ENCODE measurements at places on chromosomes 11 and 22. TPM values are rescaled to one million over a fixed set of nuclear protein-coding genes. Genes with fewer than 3 reads are reported as not detected.

The OR56A1 gene
- total RNA-seq, result not detected

The TCN1 gene
- total RNA-seq, result not detected

The APLNR gene
- not detected for total RNA-seq

The ZP1 gene
- total RNA-seq, result not detected

The MRGPRE gene
- not detected for total RNA-seq

DNA sequence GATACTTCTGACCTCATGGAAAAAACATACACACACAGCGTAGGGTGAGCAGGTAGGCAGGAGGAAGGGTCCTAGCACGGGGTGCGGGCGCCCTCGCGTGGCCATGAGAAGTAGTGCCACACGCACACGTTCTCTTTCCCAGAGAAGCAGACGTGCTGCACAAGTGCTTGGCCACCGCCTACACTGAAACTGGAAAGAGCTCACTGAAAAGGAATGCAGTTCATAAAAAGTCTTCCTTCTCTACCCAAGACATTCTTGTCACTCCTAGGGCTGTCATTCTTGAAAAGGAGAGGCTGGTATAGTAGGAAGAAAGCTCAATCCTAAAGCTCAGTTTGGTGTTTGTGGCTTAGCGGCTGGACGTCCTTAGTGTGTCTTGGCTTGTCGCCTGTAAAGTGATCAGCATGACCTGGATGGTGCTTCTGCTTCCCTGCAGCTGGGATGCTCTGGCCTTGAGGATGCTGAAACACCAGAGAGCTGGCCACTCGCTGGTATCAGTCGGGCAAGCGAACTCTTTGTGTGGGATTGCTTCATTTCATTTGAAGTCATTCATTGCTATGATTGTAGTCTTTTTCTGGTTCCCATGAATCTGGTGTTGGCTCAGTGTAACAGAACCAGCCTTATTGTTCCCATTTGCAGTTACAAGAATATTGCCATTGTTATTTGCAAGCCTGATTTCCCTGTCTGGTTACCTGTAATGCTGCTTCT lies 303.8 kb downstream of the NTM start:
- peak; percentile 50 for DNase-seq
- no peaks in the 10 kb centered on the region for H3K27me3 ChIP-seq
- no peaks in the 10 kb centered on the region for H3K4me1 ChIP-seq

DNA sequence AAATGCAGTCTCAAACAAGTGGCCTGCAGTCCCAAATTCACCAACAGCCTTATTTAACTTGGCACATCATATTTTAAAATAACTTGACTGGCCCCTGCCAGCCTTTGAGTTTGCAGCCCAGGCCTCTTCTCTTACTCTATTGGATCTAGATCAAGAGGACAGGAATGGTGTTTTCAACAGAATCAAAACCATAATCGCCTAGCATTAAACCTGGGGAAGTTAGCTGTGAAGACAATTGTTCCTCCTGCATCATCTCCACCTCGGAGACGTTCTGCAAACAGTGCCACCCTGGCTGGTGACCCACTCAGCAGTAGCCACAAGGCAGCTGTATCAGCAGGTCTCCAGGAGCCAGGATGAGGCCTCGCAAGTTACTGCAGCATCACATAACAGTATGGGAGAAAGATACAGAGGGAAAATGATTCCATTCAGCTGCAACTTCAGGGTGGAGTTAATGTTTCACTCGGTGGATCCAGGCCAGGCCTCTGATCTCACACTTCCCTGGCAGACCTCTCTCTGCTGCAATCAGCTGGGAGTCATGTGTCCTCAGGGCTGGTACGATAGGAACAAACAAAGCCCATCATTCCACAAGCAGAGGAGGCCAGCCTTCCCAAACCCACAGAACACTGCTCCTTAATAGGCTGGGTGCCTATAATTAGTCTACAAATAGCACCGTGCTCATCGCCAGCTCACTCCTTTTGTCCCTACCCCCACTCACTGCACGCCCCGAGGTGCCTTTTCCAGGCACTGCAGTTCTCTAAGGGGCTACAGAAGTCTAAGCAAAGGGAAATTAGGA lies 18.6 kb upstream of the SCN2B start:
- H3K4me3 ChIP-seq, result no peak overlapping the region
- no peaks in the 10 kb centered on the region for H3K27me3 ChIP-seq
- no peaks in the 10 kb centered on the region for H3K4me1 ChIP-seq
- no peak overlapping the region for H3K27ac ChIP-seq

DNA sequence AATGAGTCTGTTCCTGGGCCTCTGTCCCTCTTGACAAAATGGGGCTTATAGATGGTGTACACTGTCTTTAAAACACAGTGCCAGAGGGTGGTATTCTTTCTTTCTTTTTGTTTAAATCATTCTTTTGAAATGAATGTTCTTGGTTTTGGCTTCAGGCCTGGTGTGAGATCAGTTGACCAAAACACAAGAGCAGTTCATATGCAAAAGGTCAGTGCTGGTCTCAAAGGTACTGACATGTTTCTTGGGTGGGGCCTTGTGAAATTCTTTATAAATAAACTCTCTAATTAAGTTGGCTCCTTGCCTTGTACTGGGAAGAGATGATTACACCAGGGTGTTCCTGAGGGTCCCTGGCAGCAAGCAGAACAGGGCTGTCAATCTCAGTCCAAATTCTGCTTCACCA lies 110.0 kb downstream of the FBXO7 start:
- DNase-seq, result no peak
- no peaks in the 10 kb centered on the region for H3K27me3 ChIP-seq
- H3K4me3 ChIP-seq, result no peak overlapping the region

GRCh38 chr11:70242885-70243284 lies 27.6 kb upstream of the PPFIA1 start:
- H3K4me1 ChIP-seq, result peaks cover 45% of the 10 kb centered on the region
- no peak overlapping the region for H3K4me3 ChIP-seq
- no peak overlapping the region for H3K27ac ChIP-seq
- no peaks in the 10 kb centered on the region for H3K27me3 ChIP-seq
- DNase-seq, result no peak
- H3K36me3 ChIP-seq, result no peaks in the 10 kb centered on the region

DNA sequence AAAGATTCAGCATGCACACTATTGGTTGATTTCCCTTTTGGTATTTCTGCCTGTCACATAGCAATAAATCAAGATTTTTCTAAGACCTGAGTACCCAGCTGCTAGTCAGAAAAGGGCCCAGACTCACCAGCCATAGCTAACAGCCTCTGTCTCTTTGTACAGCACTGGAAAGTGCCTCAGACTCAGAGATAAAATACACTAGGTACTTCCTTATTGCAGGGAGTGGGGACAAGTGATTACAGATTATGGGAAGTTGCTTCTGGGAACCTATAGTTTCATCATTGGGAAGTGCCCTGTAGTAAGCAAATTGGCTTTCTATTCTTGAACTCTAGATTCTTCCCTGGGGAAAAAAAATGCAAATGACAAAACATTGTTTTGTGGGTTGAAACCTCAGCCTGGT lies at the start of gene CASP5:
Gene CASP5 (minus strand): TSS at position 166 of the 400 bp plus-strand sequence. CDS start 32 bp downstream, at position 134.
- no peaks in the 10 kb centered on the region for H3K36me3 ChIP-seq
- no peak within 1 kb of the TSS for H3K27ac ChIP-seq
- H3K4me1 ChIP-seq, result no peaks in the 10 kb centered on the region
- no peak within 1 kb of the TSS for H3K4me3 ChIP-seq

DNA sequence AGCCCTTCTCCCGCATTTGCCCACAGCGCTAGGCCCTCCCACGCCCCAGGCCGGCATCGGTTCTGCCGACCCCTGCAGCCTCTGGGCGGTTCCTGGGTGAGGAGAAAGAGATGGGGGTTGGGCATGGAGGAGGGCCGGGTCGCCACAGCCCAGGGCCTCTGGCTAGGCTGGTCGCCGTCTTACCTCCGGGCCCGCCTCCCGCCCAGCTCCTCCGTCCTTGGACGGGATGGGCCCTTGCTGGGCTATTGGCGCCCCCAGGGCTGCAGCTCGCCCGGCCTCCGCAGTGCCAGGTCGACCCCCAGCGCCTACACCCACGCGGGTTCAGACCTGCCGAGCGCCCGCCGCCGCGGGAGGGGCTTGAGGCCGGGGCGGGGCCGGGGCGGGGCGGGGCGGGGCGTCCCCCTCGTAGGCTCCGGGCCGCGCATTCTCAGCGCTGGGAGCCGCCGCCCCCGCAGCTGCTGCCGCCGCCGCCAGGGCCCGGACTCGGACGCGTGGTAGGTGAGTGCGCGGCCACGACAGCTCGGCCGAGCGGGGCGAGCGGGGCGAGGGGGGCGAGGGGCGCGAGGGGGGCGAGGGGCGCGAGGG lies at the start of gene CD151:
Gene CD151 (plus strand): TSS at position 424 of the 585 bp plus-strand sequence. CDS start 3,118 bp downstream, outside the sequence.
- peak within 1 kb of the TSS; percentile 80 for H3K4me3 ChIP-seq
- peaks cover 21% of the 10 kb centered on the region for H3K36me3 ChIP-seq
- H3K27me3 ChIP-seq, result peaks cover 22% of the 10 kb centered on the region
- DNase-seq, result no peak
- H3K27ac ChIP-seq, result peak within 1 kb of the TSS; percentile 57

GRCh38 chr22:23178512-23179254 lies 1.6 kb upstream of the BCR start:
- no peak overlapping the region for H3K27ac ChIP-seq
- H3K27me3 ChIP-seq, result no peaks in the 10 kb centered on the region
- peak; percentile 58 for DNase-seq
- peaks cover 47% of the 10 kb centered on the region for H3K4me1 ChIP-seq
- H3K36me3 ChIP-seq, result peaks cover 24% of the 10 kb centered on the region
- no peak overlapping the region for H3K4me3 ChIP-seq

- no peak overlapping the region for H3K4me3 ChIP-seq
- no peak overlapping the region for H3K27ac ChIP-seq
- no peaks in the 10 kb centered on the region for H3K27me3 ChIP-seq
- no peak for DNase-seq
- no peaks in the 10 kb centered on the region for H3K36me3 ChIP-seq
- no peaks in the 10 kb centered on the region for H3K4me1 ChIP-seq
Measured at GRCh38 chr22:47322854-47323253, 560.4 kb downstream of the TBC1D22A start.

- H3K36me3 ChIP-seq, result no peaks in the 10 kb centered on the region
- no peak overlapping the region for H3K27ac ChIP-seq
- no peak overlapping the region for H3K4me3 ChIP-seq
- H3K4me1 ChIP-seq, result peaks cover 10% of the 10 kb centered on the region
Measured at GRCh38 chr11:57474017-57474802, 13.9 kb downstream of the RTN4RL2 start.

GRCh38 chr11:63623513-63624140 lies 9.4 kb upstream of the PLAAT3 start:
- H3K4me1 ChIP-seq, result no peaks in the 10 kb centered on the region
- H3K27ac ChIP-seq, result no peak overlapping the region
- no peak overlapping the region for H3K4me3 ChIP-seq
- H3K36me3 ChIP-seq, result peaks cover 15% of the 10 kb centered on the region

All from SJSA1 (cell line).